Suppressor macrophage treated with lipopolysaccharide for 1 hour (primary cell): ENCODE measurements at places on chromosomes 6 and 20.

- no peak for DNase-seq
Measured at GRCh38 chr20:35277127-35277526, 795 bp downstream of the MMP24OS start.

GRCh38 chr20:20755231-20755630 lies 42.8 kb upstream of the RALGAPA2 start:
- peak; percentile 30 for DNase-seq

DNA sequence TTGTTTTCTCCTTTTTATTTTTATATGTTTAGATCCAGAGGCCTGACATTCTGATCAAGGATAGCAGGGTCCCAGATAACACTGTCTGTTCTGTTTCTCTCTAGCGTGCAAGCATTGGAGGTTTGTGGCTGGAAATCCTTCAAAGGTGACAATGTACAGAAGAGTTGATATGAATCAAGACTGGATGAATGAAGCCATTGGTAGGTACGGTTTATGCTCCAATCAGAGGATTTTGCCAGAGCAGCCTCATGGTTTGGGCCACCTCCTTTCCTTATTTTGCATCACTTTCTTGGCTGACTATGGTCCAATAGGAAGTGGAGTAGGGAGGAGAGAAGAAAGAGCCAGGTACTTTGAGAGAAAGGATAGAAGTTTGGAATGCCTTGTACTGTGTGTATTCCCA lies 484.8 kb upstream of the JAG1 start:
- no peak for DNase-seq

DNA sequence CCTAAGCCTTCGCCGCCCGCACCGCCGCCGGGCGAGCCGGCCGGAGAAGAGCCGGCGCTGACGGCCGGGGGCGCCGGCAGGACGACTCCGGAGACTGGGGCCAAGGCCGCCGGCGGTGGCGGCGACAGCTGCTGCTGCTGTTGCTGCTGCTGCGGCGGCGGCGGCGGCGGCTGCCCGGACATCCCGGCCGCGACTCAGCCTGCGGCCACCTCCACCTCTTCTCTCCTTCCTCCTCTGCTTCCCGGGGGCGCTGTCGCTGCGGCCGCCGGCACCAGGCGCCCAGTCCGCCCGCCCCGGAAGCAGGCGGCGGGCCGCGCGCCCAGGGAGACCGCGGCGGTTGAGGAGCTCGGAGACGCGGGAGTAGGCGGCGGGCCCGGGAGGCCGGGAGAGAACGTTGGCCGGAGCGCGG lies 307 bp downstream of the RANBP9 start:
- DNase-seq = no peak

- peak; percentile 18 for DNase-seq
Measured at GRCh38 chr6:7114744-7115458, 7.1 kb downstream of the RREB1 start.

- DNase-seq = no peak
Measured at GRCh38 chr20:61072398-61072797, 179.7 kb upstream of the CDH4 start.

GRCh38 chr6:145483191-145483996 lies 251.9 kb downstream of the EPM2A start:
- no peak for DNase-seq

DNA sequence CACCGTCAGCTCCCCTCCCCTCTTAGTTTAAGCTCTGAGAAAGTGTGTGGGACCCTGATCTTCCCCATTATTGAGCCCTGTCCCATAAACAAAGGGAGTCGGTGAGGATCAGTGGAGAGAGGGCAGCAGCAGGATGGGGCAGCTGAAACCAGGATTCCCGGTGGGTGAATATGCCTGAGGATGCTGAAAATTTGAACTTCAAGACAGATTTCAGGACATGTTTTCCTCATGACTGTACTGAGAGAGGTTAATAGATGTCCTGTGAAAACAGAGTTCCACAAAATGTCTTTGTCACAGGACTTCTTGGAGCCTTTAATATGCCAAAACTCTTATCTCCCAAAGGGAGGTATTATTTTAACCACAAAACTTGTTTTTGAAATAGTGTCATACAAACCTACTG lies 53.5 kb upstream of the SLC22A16 start:
- no peak for DNase-seq

- peak; percentile 72 for DNase-seq
Measured at GRCh38 chr20:43938932-43939761, 24.5 kb downstream of the TOX2 start.

DNA sequence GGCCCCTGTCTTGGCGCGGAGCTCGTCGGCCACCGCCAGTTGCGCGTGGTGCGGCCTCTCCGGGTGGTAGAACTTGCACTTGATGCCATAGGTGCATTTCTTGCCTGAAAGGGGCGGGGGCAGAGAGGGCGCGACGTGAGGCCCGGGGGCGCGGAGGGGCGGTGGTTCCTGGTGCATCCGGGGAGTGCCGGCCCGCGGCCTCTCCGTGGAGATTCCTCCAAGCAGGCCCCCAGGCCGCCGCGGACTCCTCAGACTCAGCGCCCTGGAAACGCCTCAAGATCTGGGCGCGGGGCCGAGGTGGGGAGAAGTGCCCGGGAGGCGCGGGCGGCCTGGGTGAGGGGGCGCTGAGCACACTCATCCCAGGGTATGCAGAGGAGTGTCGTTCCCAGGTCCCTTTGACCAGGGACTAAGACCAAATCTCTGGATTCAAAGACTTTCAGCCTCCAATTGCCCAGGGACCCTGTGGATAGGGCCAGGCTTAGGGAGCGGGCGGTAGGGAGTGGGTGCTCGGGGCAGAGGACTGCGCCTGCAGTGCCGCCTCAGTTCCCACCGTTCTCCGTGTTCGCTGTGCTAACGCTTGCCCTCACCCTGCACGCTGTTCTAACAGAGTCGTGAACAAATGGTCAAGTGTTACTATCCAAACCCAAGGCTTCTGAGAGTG lies 33.3 kb downstream of the ZC3H12D start:
- peak; percentile 27 for DNase-seq

GRCh38 chr20:32184961-32185603 lies 22.5 kb downstream of the PLAGL2 start:
- DNase-seq = no peak

GRCh38 chr6:45420083-45420908 lies 42.6 kb upstream of the SUPT3H start:
- peak; percentile 67 for DNase-seq

- DNase-seq = peak; percentile 58
Measured at GRCh38 chr6:163369141-163369540, 45.4 kb upstream of the QKI start.

DNA sequence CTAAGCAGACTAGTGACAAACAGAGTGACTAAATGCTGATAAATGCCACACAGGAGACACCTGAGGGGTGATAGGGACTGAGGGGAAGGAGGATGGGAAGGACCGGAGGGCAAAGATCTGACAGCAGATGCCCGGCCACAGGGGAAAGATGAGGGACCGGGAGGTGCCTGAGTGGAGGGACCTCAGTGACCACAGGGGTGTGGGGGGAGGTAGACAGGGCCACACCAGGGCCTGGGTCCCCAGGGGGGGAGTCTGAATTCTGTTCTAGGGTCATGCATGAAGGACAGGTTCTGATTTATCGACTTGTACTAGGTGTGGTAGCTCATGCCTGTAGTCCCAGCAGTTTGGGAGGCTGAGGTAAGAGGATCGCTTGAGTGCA lies 6.9 kb downstream of the BCAS4 start:
- DNase-seq = no peak

GRCh38 chr20:1995531-1996310 lies 1.9 kb upstream of the PDYN start:
- no peak for DNase-seq

DNA sequence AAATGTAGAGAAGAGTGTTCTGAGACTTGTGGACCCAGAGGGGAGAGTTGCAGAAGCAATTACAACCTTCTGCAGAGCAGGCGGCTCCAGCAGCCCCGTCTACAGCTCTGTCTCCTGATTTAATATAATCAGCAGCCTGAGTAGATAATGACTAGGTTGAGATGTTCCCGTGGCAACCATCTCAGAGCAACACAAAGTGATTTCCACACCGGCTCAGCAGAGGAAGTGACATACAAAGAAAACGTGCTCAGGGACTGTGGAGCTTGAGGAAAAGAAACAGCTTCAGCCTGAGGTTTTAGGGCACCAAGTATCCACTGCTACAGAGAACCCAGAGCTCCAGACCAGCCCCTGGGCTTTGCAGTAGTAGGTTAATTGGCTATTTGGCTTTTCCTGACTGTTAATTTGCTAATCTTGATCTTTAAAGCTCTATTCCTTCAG lies 136.4 kb downstream of the MTFR2 start:
- DNase-seq = peak; percentile 52

DNA sequence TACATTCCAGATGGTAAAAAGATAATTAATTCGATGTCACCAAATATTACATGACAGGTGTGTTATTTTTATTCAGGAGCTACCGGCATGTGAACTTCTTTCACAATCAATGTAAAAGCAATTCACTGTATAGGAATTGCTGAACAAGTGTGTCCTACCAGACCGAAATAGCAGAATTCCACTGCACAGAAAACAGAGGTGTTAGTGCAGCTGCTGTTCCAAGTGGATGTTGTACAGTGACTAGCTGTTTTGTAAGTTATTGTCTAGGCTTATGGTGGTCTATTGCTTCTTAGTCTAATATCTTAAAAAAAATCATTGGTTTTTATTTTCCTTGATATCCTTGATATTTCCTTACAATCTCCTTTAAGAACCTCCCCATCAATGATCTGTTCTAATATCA lies 107.4 kb downstream of the COL19A1 start:
- no peak for DNase-seq

GRCh38 chr6:54273214-54273820 lies 34.9 kb upstream of the TINAG start:
- no peak for DNase-seq

DNA sequence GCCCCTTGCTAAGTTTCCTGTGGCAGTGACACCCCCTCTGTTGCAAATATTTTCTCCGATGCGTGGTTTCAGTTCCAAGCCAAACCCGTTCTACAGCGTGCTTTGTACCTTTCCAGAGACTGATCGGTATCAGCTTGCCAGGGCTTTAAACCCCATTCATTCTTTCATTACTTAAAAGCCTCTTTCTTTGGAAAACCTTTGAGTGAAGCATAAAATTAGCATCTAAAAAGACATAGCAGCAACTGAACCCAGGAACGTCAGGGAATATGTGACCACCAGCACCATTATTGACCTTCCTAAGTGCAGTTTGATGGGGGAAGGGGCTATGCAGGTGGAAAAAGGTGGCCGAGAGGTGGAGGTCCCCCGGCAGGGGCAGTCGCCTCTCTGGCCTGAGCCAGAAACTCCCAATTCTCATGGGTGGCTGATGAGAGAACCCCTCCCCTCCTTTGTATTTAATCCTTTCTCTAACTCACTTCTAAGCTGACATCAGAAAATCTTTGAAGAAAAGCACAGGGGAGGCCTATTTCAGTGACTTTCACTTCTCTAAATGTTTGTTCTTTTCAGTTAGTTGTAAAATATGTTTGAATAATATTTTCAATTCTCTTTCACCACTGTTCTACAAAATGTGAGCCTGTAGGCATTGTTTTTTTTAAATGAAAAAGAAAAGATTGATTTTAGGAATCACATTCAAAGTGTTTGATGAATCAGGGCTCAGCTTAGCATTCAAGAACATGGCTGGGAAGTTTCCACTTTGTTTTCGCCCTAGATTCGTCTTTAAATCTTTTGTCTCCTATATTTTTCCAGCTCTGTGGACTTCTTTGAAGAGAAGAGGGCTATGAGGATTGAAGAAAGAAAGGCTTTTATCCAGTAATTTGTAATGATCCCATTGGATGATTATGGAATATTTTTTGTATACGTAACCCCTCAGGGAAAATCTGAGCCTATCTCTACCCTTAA lies 89.2 kb downstream of the RSPH3 start:
- peak; percentile 21 for DNase-seq

DNA sequence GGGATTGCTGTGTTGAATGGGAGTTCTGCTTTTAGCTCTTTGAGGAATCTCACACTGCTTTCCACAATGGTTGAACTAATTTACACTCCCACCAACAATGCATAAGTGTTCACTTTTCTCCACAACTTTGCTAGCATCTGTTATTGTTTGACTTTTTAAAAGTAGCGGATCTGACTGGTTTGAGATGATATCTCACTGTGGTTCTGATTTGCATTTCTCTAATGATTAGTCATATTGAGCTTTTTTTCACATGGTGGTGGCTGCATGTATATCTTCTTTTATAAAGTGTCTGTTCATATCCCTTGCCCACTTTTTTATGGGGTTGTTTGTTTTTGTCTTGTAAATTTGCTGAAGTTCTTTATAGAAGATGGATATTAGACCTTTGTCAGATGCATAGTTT lies 588.3 kb upstream of the ADGRB3 start:
- DNase-seq = no peak

DNA sequence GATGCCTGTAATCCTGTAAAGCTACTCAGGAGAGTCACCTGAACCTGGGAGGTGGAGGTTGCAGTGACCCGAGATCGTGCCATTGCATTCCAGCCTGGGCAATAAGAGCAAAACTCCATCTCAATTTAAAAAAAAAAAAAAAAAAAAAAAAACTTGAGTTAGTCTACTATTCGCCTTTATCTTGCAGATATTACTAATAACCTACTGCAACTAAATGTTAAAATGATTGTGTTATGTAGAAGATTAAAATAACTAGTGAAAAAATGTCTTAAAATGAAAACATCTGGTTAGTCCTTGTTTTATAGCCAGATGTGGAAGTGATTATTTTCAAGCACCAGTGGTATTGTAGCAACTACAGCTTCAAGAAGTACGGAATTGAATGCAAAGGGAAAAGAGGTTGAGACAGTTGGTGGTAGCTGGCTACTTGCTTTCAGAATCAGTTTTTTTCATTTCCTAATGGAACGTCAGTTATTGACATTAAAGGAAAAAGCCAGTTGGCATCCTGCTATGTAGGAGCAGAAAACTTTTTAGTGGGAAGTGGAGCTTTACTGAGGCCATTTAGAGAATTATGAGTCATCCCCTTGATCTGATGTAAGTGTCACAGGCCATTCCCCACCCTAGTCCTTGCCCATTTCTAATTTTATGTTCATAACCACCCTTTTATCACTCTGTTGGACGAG lies 43.8 kb upstream of the DYNLRB1 start:
- DNase-seq = peak; percentile 76

- no peak for DNase-seq
Measured at GRCh38 chr20:47222468-47223119, 133.9 kb downstream of the ZMYND8 start.

- DNase-seq = no peak
Measured at GRCh38 chr6:28282926-28283325, 1.6 kb downstream of the PGBD1 start.

DNA sequence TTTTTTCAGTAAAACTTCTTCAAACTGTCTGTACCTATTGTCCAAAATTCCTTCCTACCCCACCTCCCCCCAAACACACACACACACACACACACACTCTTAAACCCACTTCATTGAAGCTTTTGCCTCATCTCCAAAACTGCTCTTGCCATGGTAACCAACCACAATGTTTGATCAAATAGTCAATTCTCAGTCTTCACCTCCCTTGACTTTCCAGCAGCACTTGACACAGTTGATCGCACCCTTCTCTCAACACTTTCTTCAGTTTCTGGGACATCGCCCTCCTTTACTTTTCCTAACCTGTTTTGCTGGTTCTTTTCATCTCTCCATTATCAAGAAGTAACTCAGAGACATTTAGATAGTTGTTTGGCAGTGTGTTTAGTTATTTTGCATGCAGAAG lies 71.5 kb upstream of the COL21A1 start:
- DNase-seq = no peak
